Activated CD4-positive, alpha-beta memory T cell treated with anti-CD3 and anti-CD28 coated beads for 36 hours (primary cell): ENCODE measurements at places on chromosomes 2 and 18.
A peak's percentile ranks its signal among the peaks of the same experiment; 100 is the strongest.

DNA sequence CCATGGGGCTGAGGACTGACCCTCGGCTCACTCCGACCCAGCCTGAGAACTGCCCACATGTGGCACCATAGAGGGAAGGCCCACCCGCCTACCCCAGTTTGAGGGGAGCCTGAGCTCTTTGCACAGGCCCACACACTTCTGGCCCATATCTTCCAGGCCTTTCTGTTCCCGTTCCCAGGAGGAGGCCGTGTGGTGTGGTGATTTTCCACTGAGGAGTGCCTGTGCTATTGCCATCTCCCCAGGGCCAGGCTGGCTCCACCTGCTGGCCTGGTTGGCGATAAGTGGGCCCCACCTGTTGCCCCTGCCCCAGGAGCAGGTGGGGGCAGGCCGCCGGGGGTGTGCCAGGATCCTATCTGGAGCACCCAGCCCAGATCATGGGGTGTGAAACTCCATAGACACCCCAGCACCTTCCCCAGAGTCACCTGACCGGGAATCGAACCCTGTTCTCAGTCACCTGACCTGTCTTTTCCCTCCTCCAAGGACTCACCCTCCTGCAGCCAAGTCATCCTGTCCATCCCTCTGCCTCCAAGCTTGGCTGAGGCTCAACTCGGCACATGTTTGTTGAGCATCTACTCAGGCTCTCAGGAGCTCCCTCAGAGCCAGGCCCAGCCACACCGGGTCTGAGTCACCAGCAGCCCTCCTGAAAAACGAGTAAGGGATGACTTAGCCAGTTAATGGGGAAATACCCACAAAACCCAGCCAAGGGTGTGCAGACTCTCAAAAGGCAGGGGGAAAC, 120.1 kb downstream of the CYP26B1 start:
- no peak for DNase-seq

- no peak for DNase-seq
Measured at GRCh38 chr2:197454923-197455322, 1.6 kb downstream of the COQ10B start.

GRCh38 chr2:39665811-39666490, at the start of gene TMEM178A:
TSS of gene TMEM178A (plus strand) at chr2:39665917. CDS start at chr2:39665975, 58 bp downstream.
- DNase-seq = no peak

GRCh38 chr2:148023861-148024260, 3.0 kb downstream of the MBD5 start:
- DNase-seq = peak; percentile 21

- no peak for DNase-seq
Measured at GRCh38 chr2:232890536-232890895, 20.5 kb downstream of the SNORC start.

DNA sequence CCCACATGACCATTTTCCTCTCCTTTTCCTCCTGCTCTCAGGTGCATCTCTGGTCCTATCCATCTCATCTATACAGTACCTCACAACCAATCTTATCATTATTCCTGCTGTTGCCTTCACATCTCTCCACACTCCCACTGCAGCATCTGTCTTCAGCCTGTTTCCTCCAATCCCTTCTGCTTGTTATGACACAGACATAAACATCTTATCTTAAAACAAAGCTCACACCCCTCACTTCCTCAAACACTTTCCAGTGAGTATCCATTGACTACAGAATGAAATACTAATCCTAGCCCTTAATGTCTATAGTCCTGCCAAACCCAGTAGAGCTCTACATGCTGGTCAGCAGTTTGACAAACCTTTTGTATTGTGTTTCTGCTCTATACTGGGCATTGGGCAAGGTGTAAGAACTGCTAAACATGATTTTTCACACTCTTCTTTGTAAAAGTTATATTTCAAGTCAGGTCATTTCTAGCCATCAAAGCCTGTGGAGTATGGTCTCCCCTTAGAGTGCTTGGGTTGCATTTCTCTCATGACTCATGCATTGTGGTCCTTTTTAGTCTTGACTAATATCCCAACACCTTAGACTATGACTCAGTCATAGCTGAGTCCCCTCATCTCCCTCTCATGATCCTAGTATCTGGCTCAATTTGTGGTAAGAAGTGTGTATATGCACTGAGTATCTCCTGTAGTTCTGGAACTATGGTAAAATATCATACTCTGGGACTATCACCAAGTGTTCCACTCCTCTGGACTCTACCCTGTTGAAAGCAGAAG, 187.0 kb downstream of the CYRIA start:
- no peak for DNase-seq

DNA sequence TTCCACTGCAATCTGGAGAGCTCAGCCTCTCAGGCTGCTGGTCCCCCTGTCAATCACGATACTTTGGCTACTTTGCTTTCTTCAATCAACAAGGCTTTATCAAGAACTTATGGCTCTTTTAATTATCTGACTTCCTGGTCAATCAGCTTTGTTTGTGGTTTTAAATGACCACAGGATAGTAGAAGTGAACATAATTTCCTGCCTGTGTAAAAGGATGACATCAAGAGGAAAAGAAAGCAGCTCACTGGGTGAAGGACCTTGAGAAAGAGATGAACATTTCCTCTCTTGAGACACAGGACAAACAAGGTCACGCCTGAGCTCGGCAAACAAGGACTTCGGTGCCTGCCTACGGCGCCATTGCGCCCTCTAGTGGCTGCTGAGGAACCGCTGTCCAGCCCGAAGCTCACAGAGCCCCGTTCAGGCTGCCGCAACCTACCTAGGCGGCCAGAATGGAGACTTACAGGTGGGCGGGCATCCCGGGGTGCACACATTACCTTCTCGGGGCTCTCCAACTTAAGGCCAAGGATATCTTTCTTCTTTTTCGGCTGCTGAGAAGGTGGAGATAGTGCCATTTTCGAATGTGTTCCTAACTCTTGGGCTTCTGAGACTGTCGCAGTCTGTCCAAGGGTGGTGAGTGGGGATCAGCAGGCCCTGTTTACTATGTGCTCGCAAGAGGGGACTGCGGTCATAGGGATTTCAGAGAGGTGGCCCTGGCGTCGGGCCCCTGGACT, 54.0 kb downstream of the IL1RL2 start:
- DNase-seq = peak; percentile 92

GRCh38 chr2:39622860-39623259, 42.9 kb upstream of the TMEM178A start:
- DNase-seq = no peak

- peak; percentile 3 for DNase-seq
Measured at GRCh38 chr2:233807966-233808935, 30.1 kb downstream of the MROH2A start.

- DNase-seq = no peak
Measured at GRCh38 chr2:201496785-201497184, 45.2 kb downstream of the STRADB start.

- DNase-seq = no peak
Measured at GRCh38 chr2:190468814-190469569, 60.8 kb downstream of the MFSD6 start.

DNA sequence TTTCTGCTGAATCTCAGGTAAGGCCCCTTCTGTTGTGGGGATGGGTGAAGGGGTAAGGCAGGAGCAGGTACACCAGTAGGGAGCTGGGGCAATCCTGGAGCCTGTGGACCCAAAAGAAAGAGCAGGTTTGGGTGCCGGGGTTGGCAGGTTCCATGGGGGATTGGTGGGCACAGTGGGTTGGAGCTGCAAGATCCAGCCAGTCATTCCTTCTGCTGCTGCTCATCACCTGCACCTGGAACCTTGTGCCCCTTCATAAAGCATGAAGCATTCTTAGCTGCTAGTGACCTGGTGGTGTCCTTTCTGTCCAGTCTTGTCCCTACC, 24.9 kb downstream of the FHOD3 start:
- no peak for DNase-seq

- no peak for DNase-seq
Measured at GRCh38 chr2:98915751-98916358, 20.2 kb downstream of the CRACDL start.

GRCh38 chr2:58896638-58897037, 655.5 kb upstream of the FANCL start:
- no peak for DNase-seq

DNA sequence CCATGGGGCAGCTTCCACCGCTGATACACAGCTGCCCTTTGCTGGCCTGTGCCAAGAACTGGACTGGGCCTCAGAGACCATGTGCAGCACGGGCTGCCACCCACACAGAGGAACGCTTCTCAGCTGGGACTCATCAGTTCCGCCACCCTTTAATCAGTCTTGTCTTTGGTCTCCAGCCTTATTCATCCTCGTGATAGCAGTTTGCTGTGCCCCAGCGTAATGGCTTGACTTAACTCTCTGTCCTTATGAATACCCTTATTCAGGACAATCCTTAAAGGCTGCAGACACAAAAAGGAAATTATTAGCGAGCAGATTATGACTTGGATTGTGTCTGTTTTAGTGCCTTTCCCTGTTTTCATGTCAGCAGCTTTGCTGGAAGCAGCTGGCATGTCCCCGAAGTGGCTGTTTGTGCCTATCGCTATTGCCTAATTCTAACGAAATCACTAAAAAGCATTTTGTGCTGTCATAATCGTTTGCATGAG, 108.9 kb upstream of the DAPL1 start:
- no peak for DNase-seq

- no peak for DNase-seq
Measured at GRCh38 chr2:88182721-88183120, 12.6 kb downstream of the THNSL2 start.

DNA sequence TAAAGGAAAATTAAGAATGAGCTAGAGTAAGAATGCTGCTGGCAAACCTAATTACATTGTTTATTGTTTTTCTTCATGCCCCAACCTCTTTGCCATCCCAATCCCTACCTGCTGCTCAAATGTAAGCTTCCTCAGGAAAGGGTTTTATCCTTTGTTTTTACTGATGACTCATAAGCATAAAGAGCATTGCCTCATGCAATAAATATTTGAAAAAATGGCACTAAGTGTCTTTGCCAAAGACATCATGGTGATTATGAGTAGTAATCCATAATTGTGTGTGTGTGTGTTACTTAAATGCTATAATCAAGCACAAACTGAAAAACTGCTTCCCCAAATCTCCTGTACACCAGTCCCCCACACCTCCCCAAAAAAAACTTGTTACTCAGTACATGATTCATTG, 53.4 kb downstream of the DNER start:
- DNase-seq = no peak

GRCh38 chr2:206092297-206092696, 6.3 kb upstream of the INO80D start:
- DNase-seq = no peak

GRCh38 chr2:48169141-48169592, 262.9 kb upstream of the FBXO11 start:
- DNase-seq = no peak

GRCh38 chr2:36371070-36371874, 15.7 kb downstream of the CRIM1 start:
- DNase-seq = no peak

DNA sequence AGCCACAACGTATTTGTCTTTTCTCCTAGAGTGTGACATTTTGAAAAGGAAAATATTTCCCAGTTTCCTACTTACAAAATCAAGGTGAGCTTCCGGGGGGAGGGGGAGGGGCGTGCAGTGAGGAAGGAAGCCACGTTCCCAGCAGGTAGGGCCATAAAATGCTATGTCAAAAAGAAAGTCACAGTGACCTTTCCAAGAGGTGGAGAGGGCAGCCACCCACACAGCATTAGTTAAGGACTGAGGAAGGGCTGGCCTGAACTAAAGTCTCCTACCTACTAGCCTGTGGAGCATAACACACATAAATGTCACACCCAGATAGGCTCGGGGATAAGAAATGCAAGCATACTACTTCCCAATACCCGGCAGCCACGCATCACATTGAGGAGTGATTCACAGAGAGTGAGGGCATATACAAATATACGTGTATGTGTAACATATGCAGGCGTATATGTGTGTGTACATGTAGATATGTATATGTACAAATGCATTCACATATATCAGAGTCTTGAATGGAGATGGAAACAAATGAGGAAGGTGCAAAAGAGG, 191.1 kb downstream of the STK39 start:
- DNase-seq = no peak

DNA sequence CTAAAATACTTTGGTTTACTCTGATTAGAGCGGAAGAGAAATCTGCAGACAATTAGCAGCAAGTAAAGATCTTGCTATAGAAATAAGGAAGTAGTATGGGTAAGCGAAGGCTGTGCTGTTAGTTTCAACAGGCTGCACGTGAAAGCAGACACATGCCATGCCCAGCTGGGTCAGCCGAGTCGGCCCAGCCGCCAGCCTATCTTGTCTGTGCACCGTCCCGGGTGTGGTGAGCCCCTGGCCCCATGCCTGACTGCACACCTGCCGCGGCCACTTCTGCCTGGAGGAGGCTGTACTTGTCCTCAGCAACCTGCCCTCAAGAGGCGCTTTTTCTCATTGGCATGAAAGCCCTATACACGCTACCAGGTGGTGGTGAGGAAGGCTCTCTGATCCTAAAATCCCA, 185.5 kb downstream of the SEPTIN10 start:
- no peak for DNase-seq

DNA sequence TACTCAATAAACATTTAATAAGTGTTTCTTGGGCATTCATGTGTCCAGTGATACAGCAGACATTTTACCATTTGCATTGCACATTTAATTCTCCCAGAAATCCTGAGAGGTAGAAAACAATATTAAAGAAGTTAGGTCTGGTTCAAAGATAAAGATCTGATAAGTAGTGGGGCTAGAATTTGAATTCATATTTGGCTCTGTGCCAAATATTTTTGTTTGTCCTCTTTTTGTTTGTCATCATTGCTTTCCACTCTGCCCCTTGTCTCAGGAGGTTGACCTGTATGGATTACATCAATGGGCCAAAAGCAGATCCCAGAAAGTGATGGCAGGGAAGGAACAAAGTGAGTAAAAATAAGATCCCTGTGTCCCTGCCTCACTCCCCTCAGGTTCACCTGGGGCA, 441.9 kb upstream of the PKDCC start:
- no peak for DNase-seq

DNA sequence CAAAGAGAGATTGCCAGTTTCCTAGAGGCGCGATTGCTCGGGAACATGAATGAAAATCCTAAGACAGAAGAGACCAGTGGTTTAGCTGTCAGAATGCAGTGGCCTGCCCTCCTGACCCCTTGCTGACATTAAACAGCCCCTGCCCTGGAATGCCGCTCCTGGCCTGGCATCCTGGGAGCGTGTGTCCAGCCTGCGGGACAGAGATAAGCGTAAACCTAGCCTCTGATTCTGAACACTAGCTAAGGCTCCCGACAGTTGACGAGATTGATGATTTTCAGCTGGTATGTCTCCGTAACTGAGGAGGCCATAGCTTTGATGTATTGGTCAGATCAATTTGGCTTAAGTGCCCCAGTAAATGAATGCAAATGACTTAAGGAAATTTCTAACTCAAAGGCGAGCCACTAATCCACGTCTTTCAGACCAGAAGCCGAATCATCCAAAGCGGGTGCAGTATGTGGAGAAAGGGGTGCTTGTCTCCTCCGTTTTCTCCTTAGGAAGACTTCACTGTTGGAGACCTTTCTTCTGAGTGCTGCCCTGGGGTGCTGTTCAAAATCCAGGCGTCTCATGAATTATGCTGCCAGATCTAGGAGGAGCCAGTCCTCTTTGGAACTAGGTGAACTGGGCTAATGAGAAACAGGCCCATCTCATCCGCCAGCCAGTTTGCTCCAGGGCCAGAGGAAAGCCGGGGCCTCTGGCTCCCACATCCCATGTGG, 142.5 kb upstream of the L3MBTL4 start:
- DNase-seq = no peak

DNA sequence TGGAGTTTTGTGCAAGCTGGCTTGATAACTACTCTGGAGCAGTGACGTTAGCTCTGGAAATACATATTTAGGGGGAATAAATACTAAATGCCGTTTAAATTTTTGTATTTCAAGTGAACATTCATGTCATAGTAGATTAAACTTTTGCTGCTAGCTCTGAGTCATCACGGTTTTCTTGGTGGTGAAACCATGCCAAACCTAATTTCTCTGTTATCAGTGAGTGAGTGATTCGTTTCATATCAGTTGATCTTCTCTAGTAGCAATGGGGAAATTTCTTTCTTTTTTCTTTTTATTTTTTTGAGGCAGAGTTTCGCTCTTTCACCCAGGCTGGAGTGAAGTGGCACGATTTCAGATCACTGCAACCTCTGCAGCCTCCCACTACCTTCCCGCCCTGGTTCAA, 211.1 kb downstream of the PTPRM start:
- DNase-seq = no peak
